ENCODE measurements at places on chromosomes 3 and 15. TPM values are rescaled to one million over a fixed set of nuclear protein-coding genes. Genes with fewer than 3 reads are reported as not detected.

Gene ST6GAL1
- total RNA-seq, result 15.6 TPM

Gene PLA1A
- not detected for total RNA-seq

Gene PEX5L
- not detected for total RNA-seq

Gene CCDC54
- not detected for total RNA-seq

Gene CPLX3
- total RNA-seq, result not detected

Gene POPDC2
- total RNA-seq, result 1.6 TPM

Gene GPR15
- total RNA-seq, result 1.1 TPM

Gene ANO10
- 13.3 TPM for total RNA-seq

Gene WDR72
- total RNA-seq, result 5.8 TPM

GRCh38 chr15:59696332-59696731, 7.2 kb upstream of the BNIP2 start:
- no peak overlapping the region for H3K27ac ChIP-seq
- no peak overlapping the region for H3K4me3 ChIP-seq
- no peak for DNase-seq
- H3K4me1 ChIP-seq, result peaks cover 8% of the 10 kb centered on the region
- no peaks in the 10 kb centered on the region for H3K36me3 ChIP-seq
- no peaks in the 10 kb centered on the region for H3K27me3 ChIP-seq

GRCh38 chr3:121473001-121473400, 72.8 kb downstream of the POLQ start:
- no peak overlapping the region for H3K4me3 ChIP-seq
- no peaks in the 10 kb centered on the region for H3K4me1 ChIP-seq
- H3K27me3 ChIP-seq, result no peaks in the 10 kb centered on the region
- H3K27ac ChIP-seq, result no peak overlapping the region
- DNase-seq, result no peak

GRCh38 chr3:36405190-36405589, 24.9 kb downstream of the STAC start:
- peaks cover 8% of the 10 kb centered on the region for H3K27me3 ChIP-seq
- H3K36me3 ChIP-seq, result no peaks in the 10 kb centered on the region
- no peak overlapping the region for H3K4me3 ChIP-seq
- H3K4me1 ChIP-seq, result no peaks in the 10 kb centered on the region
- no peak overlapping the region for H3K27ac ChIP-seq
- DNase-seq, result no peak

DNA sequence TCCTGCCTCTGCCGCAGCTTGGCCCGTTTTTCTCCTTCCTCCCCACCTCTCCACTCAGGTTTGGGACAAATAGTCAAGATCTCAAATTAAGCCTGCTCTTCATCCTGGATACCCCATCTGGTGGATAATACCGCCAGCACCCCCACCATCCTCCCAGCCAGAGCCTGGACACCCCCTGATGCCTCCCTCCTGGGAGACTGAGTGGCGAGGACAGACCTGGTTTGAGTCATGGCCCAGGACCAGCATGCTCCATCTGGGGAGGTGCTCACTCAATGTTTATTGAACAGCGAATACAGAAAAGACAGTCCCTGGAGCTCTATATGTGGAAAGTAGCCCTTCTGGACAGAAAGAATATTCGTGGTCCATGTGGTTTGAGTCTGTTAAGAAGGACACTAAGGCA, 23.3 kb downstream of the CTSH start:
- no peak for DNase-seq
- H3K27me3 ChIP-seq, result no peaks in the 10 kb centered on the region
- H3K36me3 ChIP-seq, result peaks cover 5% of the 10 kb centered on the region
- no peaks in the 10 kb centered on the region for H3K4me1 ChIP-seq
- no peak overlapping the region for H3K27ac ChIP-seq

DNA sequence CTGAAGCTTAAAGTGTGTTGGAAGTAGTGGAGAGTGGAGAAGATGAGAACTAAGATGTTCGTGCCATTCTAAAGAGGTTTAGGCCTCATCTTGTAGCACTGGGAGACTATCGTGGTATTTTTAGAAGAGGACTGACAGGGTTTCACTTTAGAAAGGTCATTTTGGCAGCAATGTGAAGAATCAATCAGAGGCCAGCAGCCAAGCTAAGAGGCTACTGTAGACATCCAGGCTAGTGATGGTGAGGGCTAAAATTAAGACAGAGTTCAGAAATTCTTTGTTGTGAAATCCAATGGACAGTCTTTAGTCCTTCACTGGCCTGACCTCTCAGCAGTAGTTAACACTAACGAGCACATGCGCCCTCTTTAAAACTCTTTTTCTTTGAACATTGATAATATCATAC, 288.2 kb downstream of the TBL1XR1 start:
- no peaks in the 10 kb centered on the region for H3K36me3 ChIP-seq
- no peak overlapping the region for H3K4me3 ChIP-seq
- H3K27ac ChIP-seq, result no peak overlapping the region
- H3K4me1 ChIP-seq, result peaks cover 4% of the 10 kb centered on the region

DNA sequence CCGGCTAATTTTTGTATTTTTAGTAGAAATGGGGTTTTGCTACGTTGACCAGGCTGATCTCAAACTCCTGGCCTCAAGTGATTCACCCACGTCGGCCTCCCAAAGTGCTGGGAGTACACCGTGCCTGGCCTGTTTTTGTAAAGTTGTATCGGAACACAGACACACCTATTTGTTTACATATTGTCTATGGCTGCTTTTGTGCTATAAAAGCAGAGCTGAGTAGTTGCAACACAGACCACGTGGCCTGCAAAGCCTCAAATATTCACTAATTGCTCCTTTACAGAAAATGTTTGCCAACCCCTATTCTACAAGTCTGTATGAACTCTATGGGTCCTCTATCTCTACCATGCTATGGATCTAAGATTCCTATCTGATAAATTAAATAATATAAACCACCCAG, 175.5 kb downstream of the CADPS start:
- no peak overlapping the region for H3K27ac ChIP-seq
- H3K36me3 ChIP-seq, result no peaks in the 10 kb centered on the region
- H3K27me3 ChIP-seq, result peaks cover 5% of the 10 kb centered on the region
- DNase-seq, result no peak

- DNase-seq, result no peak
- no peak overlapping the region for H3K27ac ChIP-seq
- H3K4me1 ChIP-seq, result peaks cover 10% of the 10 kb centered on the region
- H3K27me3 ChIP-seq, result peaks cover 8% of the 10 kb centered on the region
- no peaks in the 10 kb centered on the region for H3K36me3 ChIP-seq
- H3K4me3 ChIP-seq, result no peak overlapping the region
Observed at GRCh38 chr3:38829404-38829803, 13.4 kb upstream of the SCN10A start.

DNA sequence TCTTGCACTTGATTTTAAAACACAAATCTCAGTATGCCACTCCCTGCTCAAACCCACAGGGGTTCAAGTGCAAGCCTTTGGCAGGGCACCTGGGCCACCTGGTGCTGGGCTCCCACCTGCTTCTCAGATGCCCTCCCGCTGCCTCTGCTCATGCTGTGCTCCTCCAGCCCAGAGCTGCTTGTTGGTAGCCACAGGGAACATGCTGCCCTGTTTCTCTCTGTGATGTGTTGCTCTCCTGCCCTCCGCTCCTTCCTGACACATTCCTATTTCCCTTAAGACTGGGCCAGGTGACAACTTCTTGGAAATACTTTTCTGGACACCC, 27.1 kb upstream of the KY start:
- peaks cover 10% of the 10 kb centered on the region for H3K27me3 ChIP-seq
- no peaks in the 10 kb centered on the region for H3K4me1 ChIP-seq
- no peak for DNase-seq
- H3K4me3 ChIP-seq, result no peak overlapping the region
- H3K27ac ChIP-seq, result no peak overlapping the region
- no peaks in the 10 kb centered on the region for H3K36me3 ChIP-seq

Measured in HCT116 (cell line).